Activated T-helper 17 cell treated with anti-CD3 and anti-CD28 coated beads, Interleukin-2, amount 50 U/mL, for 72 hours (primary cell): ENCODE measurements at places on chromosomes 1 and 21. TPM values are rescaled to one million over a fixed set of nuclear protein-coding genes. Genes with fewer than 3 reads are reported as not detected.

DNA sequence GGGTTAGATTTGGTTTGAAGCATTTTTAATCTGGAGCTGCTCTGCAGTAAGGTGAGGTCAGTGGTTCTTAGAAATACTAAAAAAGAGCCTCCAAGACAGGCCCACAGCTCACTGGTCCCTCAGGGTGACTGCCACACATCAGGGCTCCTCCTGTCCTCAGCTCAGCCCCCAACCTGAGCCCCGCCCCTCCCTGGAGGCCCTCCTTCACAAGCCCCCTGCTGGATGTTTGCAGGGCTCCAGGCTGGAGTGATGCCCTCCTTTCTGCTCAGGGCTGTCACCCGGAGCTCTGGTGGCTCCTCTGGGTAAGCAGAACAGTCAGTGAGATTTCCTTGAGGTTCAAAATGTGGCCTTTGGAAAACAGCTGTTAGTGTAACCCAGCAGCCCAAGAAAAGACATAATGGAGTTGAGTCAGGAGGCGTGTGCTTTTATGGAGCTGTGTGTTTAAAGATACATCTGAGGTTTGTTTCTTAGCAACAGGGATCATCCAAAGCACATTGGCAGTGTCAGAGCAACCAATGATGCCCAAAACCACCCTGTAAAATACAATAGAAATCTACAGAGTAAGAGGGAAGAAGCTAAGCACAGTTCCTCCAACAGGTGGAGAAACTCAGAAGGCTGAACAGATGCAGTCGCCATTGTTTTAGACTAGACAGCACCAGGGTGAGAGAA, 21.4 kb downstream of the STUM start:
- ATAC-seq = no peak

Gene UBXN10
- 0.63 TPM for total RNA-seq

GRCh38 chr21:39047046-39047445, 136.2 kb downstream of the PSMG1 start:
- no peak for ATAC-seq

- no peak for ATAC-seq
Observed at GRCh38 chr1:109772658-109773202, 9.0 kb upstream of the EPS8L3 start.

Gene SPOCD1
- total RNA-seq = 1.8 TPM

GRCh38 chr1:91712981-91713841, 172.7 kb downstream of the TGFBR3 start:
- ATAC-seq = peak; percentile 90

DNA sequence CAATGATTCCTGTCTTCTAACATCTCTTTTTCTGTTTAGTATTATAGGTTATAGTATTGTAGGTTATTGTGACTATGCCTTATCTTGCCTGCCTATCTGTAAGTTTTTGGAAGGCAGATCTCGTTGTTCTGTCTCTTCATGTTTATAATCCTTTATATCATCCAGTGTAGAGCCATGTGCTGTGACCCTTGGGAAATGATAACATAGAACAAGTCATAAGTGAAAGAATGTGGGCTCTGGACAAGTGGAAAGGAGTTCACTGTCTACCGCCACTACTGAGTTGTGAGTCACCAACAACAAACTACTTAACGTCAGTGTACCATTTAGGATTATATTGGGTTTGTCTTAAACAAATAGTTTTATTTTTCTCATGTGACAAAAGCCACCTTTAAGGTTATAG, 139.3 kb downstream of the LYPLAL1 start:
- ATAC-seq = no peak

- no peak for ATAC-seq
Observed at GRCh38 chr1:216881695-216882094, 158.5 kb upstream of the ESRRG start.

Gene TCHHL1
- total RNA-seq = not detected

Gene DDAH1
- 0.74 TPM for total RNA-seq

Gene PLA2G2C
- total RNA-seq = 0.26 TPM

GRCh38 chr1:213135572-213135971, 84.5 kb downstream of the RPS6KC1 start:
- ATAC-seq = no peak

Gene HNRNPU
- total RNA-seq = 336 TPM
